ENCODE measurements at places on chromosomes 4 and X. TPM values are rescaled to one million over a fixed set of nuclear protein-coding genes. Genes with fewer than 3 reads are reported as not detected.

The TLR1 gene
- total RNA-seq, result 39.6 TPM

The SPANXN3 gene
- not detected for total RNA-seq

The NMU gene
- not detected for total RNA-seq

The USP17L17 gene
- not detected for total RNA-seq

The USP17L29 gene
- total RNA-seq, result not detected

The WDR17 gene
- total RNA-seq, result 5.7 TPM

The HPGDS gene
- total RNA-seq, result not detected

The FGFR3 gene
- 0.10 TPM for total RNA-seq

The PRMT9 gene
- 8.9 TPM for total RNA-seq

The NAP1L3 gene
- total RNA-seq, result 0.20 TPM

The RAB40AL gene
- 0.73 TPM for total RNA-seq

The SNX25 gene
- total RNA-seq, result 53.1 TPM

The RS1 gene
- total RNA-seq, result not detected

The NDST4 gene
- not detected for total RNA-seq

The CXCL8 gene
- total RNA-seq, result 0.71 TPM

The USP17L27 gene
- not detected for total RNA-seq

The IBSP gene
- not detected for total RNA-seq

The LUZP4 gene
- not detected for total RNA-seq

The KLHL13 gene
- not detected for total RNA-seq

The TSPAN5 gene
- 1.6 TPM for total RNA-seq

The MCF2 gene
- 0.39 TPM for total RNA-seq

The ABLIM2 gene
- 5.2 TPM for total RNA-seq

The MAGEE1 gene
- 3.3 TPM for total RNA-seq

The F9 gene
- total RNA-seq, result not detected

The CD38 gene
- 5.8 TPM for total RNA-seq

The TSPAN7 gene
- not detected for total RNA-seq

Measured in activated B cell treated with CpG ODN at 0.5 μM for 24 hours (primary cell).